ENCODE measurements at places on chromosomes 4 and X.

- DNase-seq = no peak
Observed at GRCh38 chr4:67674098-67674497, 26.9 kb downstream of the UBA6 start.

DNA sequence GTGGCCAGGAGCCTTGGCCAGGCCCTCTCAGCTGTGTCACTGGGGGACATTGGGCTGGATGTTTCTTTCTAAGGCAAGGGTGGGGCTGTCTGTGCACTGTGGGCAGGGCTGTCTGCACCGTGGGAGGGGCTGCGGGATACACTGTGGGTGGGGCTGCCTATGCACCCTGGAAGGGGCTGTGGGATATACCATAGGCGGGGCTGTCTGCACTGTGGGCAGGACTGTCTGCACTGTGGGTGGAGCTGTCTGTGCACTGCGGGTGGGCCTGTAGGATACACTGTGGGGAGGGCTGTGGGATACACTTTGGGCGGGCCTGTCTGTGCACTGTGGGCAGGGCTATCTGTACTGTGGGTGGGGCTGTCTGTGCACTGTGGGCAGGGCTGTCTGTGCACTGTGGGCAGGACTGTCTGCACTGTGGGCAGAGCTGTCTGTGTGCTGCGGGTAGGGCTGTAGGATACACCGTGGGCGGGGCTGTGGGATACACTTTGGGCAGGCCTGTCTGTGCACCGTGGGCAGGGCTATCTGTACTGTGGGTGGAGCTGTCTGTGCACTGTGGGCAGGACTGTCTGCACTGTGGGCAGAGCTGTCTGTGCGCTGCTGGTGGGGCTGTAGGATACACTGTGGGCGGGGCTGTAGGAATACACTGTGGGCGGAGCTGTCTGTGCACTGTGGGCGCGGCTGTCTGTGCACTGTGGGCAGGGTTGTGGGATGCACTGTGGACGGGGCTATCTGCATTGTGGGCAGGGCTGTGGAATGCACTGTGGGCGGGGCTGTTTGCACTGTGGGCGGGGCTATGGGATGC is 31.1 kb downstream of the ACOX3 start:
- DNase-seq = no peak

DNA sequence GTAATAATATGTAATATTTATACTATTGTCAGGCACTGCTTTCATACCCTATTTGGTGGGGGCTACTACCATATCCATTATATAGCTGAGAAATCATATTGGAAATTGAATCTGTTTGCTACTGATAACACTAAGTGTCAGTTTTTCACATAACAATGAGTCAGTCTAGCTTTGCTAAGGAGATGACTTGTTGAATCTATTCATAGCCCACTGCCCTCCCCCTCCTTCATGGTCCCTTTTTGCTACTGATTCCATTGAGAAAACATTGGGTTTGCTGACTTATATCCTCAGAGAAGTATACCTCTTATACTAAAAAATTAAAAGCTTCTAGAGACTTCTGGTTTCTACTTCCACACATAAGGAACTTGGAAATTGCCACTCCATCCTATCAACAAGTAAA is 1898.4 kb downstream of the STIM2 start:
- no peak for DNase-seq

DNA sequence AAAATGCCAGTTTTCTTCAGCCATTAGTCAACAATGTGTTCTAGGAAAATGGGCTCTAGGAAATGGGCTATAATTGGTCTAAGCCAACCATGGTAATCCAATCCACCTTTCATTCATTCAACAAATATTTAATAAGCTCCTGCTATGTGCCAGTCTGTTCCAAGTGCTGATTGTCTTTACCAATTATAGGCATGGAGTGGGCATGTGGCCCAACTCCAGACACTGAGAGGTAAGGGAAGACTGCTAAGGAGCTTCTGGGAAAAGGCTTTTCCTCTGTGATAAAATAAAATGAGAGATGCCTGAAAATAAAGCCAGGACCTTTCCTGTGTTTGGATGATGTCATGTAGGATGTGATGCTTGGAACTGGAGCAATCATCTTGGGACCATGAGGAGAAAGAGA is 43.3 kb downstream of the HOPX start:
- no peak for DNase-seq

DNA sequence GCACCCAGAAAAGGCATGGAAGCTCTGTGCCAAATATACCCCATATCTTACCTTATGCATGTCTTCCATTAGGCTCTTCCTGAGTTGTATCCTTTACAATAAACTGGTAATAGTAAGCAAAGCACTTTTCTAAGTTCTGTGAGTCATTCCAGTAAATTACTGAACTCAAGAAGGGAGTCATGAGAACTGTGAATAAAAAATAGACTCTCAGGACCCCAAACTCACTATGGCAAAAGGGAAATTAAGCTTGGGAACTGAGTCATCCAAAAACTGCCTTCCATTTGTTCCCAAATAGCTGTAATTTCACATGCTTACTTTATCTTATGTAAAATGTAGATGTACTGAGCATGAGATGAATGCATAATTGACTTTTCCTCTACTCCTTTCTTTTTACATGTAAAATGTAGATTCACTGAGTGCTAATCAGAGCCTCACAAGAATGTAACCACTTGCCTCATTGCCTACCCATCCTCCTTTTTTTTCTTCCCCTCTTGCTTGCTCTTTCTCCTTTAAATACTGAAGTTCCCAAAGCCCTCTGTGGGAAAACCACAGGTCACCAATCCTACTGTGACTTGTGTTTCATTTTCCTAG is 8.1 kb downstream of the TCEAL3 start:
- DNase-seq = no peak

DNA sequence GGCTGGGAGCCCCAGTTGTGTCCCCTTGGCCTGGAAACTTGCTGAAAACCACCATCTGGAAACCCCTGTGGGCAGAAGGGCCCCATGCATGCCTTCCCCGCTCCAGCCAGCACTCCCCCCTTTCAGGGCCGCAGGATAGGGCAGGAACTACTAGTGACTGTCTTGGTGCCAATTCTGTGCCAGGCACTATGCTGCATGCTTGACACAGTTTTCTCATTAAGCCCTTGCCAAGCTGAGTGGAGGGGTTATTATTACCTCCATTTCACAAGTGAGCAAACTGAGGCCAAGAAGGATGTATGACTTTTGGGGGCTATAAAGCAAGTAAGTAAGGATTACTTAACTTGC is 73.6 kb upstream of the PJA1 start:
- DNase-seq = no peak

- no peak for DNase-seq
Observed at GRCh38 chr4:71025654-71026053, 32.2 kb downstream of the DCK start.

DNA sequence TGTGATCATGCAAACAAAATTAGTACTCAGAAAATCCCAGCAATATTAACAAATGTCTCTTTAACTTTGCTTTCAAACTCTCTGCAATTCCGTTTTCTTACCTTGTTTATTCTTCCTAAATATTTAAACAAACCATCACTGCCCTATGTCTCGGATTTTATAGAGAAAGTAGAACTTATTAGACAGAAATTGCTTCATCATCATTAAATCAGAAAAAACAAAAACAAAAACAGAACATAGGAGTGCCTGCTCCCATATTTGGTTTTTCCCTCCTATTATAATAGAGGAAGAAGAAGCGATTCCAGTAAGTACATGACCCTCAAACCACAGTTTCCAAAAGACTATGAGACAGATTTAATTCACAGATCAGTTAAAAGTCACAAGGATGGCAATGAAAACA is 1228.0 kb downstream of the RPA4 start:
- DNase-seq = no peak

- DNase-seq = no peak
Observed at GRCh38 chr4:121073672-121074381, 1.5 kb upstream of the NDNF start.

DNA sequence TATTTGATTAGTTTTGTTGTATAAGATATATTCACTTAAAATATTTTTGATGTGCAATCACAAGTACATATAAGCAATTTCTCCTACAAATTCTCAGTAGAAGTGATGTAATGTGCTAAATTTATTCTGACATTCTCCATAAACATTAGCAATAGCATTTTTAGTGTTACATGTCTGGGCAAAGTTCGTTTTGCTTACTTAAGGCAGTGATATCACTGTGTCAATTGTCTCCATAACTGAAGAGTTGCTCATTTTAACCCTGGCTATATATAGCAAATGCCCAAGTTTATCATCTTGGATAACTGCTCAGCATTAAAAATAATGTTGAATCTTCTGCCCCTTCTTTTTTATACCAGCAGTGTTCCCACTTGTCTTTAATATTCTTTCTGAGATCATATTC is 340.0 kb upstream of the NDST4 start:
- no peak for DNase-seq
